Activated CD4-positive, alpha-beta T cell treated with anti-CD3 and anti-CD28 coated beads for 1 hour (primary cell): ENCODE measurements at places on chromosomes 11 and 22.

- DNase-seq = no peak
These were observed 64.5 kb downstream of the C11orf91 start for GRCh38 chr11:33636104-33636503.

- DNase-seq = no peak
These were observed 1.0 kb downstream of the SSTR3 start for GRCh38 chr22:37211075-37211865.

GRCh38 chr11:117945047-117945810, 16.0 kb upstream of the TMPRSS13 start:
- DNase-seq = no peak

DNA sequence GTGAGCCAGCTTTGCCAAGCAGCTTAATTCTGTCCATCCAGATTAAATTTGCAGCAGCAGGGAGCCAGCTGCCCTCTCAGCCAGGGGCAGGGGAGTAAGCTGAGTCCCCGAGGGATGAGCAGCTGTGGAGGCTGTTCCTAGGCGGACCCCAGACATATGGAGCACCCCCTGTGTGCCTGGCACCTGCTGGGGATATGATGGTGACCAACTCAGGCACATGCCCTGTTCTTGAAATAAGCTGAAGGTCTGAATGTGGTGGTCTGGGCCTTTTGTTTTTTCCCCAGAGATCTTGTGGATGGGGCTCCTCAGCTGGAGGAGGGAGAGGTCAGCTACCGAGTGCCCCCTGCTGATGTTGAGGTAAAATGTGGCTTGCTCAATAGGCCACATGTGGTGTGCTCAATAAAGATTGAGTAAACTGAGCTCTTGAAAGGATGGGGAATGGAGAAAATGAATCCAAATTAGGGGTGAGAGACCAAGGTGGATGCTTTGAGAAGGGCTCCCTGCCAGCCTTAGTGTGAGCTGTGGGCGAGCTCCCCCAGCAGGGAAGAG, 103.3 kb upstream of the NNMT start:
- no peak for DNase-seq

GRCh38 chr11:312092-312816, 1.6 kb upstream of the IFITM1 start:
- peak; percentile 46 for DNase-seq

DNA sequence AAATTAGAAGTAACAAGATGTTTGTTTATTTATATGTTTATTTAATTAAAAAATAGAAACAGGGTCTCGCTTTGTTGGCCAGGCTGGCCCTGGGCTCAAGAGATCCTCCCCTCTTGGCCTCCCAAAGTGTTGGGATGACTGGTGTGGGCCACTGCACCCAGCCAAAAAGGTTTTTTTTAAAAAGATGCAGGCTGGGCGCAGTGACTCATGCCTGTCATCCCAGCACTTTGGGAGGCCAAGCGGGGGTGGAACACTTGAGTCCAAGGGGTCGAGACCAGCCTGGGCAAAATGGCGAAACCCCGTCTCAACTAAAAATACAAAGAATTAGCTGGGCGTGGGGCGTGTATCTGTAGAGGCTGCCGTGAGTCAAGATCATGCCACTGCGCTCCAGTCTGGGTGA, 13.4 kb downstream of the DRD4 start:
- DNase-seq = no peak

GRCh38 chr11:70709596-70709995, 311.3 kb downstream of the CTTN start:
- DNase-seq = no peak

DNA sequence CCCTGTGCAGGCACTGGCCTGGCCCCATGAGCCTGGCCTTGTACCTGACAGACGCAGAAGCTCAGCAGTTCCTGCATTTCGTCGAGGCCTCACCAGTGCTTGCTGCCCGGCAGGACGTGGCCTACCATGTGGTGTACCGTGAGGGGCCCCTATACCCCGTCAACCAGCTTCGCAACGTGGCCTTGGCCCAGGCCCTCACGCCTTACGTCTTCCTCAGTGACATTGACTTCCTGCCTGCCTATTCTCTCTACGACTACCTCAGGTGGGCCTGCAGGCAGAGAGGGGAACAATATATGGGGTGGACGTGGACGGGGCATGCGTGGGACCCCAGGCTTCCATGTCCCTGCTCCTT, 4.9 kb downstream of the LARGE2 start:
- no peak for DNase-seq

DNA sequence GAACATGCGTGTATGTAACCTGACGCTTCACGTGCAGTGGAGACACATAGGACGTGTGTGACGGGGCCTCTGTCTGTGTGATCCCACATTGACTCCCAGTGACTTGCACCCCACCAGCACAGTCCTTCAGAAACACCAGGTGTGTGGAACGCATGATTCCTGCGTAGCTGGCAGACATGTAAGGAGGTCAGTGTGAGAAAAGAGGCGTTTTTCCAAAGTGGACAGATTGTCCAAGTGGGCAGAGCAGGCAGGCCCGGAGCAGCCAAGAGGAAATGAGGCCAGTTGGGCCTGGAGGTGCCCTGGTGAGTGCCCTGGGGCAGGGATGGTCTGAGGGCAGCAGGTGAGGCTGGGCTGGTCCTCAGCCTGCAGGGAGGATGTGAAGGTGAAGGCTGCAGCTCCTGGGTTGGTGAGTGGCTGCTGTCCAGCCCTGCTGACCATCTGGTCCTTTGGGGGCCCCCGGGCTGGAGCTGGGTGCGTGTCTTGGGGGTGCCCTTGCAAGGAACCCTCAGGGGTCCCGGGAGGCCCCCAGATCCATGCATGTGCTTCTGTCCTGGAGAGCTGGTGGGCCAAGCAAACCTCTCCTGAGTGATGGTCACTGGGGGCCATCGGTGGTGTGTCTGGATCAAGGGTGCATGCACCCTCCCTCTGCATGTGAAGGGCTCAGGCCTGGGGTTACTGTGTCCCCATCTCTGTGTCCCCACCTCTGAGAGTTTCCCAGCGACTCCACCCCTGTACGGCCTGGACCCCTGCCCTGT, 26.6 kb downstream of the SHANK3 start:
- no peak for DNase-seq

- DNase-seq = no peak
These were observed 4.8 kb downstream of the SPATA19 start for GRCh38 chr11:133840479-133840941.

GRCh38 chr11:134666273-134667174, 254.5 kb upstream of the B3GAT1 start:
- DNase-seq = no peak

- no peak for DNase-seq
These were observed 11.4 kb downstream of the PRR14L start for GRCh38 chr22:31738566-31738965.

DNA sequence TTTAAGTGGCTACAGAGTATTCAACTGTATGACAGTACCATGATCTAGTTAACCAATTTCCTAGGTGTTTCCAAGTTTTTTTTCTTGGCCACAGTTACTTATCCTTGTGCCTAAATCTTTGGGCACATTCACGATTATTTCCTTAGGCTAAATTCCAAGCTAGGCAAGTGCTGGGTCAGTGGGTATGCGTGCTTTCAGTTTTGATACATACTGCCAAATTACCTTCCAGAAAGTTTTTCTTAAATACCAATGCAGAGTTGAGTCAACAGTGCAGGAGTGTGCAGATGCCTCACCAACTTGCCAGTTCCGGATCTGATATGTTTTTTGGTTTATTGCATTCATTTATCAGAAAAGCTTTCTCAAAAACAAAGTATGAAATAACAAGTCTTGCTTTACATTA, 67.9 kb upstream of the OR4B1 start:
- DNase-seq = no peak

DNA sequence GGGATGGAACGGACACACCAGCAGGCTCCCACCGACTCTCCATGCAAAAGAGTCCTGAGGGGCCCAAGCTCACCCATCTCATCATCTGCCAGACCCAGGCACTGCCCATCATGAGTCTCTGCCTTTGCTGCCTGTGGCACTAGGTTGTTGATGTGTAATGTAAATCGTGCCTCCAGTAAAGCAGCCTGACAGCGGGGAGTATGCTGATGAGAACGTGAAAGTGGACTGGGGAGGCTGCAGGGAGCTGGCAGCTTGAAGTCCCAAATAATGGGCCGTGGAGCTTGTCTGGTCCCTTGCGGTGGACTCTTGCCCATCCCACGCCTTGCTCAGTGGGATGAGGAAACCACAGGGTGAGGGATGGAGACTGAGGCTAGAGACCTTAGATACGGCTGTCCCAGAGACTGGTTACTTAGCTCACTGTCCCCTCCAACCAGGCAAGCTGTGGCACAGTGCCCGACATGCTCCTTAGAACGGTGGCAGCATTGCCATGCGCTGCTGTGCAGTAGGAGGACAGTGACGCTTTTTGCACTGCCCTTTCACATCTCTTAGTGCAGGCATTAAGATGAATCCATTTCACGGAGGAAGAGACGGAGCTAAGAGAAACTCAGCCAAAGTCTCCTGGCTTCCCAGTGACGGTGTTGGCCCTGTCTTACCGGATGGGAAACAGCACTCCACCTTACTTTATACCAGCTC, 39.6 kb upstream of the PLET1 start:
- DNase-seq = no peak

- DNase-seq = no peak
These were observed 26.1 kb downstream of the UBE2L3 start for GRCh38 chr22:21593406-21594232.

DNA sequence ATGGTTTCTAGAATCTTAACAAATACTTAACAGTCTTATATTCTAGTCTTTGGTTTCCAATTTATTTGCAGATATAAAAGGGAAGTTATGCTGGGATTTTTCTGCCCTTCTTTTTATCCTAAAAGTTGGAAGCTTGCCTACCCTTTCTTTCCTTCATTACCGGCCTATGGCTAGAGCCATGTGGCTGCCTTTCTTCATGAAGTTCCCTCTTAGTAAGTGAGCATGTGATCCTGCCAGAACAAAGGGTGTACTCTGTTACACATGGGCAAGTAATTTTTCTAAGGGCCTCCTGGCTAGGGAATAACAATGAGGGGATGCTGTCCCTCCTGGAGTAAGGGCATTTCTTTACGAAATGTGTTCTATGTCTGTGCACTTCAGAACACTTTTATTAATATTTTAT, 252.1 kb upstream of the PITPNB start:
- no peak for DNase-seq

DNA sequence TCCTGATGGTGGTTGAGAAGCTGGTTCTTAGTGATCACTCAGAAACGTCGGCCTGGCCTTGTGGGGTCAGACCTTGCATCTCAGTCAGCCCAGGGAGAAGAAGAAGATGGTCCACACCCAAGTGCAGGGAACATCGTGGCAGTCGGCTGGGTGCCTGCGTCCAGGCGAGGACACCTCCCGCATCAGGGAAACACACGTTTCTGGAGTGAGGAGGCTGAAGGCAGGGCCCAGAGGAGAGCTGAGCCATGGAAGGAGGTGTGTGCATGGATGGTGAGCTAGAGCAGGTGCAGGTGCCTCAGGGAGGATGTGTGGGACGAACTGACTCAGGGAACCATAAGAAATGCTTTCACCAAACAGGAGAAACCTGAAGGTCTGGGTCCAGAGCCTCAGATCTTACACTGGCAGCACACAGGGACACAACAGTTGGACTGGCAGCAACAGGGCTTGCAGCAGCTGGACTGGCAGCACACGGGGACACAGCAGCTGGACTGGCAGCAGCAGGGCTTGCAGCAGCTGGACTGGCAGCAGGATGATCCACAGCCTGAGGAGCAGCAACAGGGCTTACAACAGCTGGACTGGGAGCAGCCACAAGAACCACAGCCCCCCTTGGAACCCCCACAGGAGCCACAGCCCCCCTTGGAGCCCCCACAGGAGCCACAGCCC, 632 bp downstream of the KRTAP5-2 start:
- DNase-seq = no peak

- no peak for DNase-seq
These were observed 536.5 kb downstream of the NTM start for GRCh38 chr11:131906963-131907362.

GRCh38 chr11:87347854-87348253, 310.1 kb downstream of the TMEM135 start:
- DNase-seq = no peak

DNA sequence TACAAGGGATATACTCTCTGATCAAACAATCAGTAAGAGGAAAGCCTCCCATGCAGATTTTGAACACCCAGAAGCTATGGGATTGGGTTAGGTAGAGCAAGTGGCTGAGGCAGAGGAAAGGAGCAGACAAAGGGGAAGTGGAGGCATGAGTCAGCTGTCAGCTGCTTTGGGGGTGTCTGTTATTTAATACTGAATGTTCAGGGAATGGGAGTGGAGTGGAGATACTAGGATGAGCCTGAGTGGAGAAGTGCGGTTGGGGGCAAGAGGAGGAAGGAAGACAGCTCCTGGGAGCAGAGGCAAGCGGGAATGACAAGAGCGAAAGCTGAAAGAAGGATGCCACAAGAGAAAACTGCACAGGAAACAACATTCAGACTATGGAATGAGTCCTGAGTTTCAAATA, 22.7 kb upstream of the TMPRSS5 start:
- DNase-seq = no peak

GRCh38 chr11:827146-827896, 398 bp upstream of the CRACR2B start:
- no peak for DNase-seq

GRCh38 chr22:23749841-23750301, 1.0 kb downstream of the ZNF70 start:
- DNase-seq = no peak

DNA sequence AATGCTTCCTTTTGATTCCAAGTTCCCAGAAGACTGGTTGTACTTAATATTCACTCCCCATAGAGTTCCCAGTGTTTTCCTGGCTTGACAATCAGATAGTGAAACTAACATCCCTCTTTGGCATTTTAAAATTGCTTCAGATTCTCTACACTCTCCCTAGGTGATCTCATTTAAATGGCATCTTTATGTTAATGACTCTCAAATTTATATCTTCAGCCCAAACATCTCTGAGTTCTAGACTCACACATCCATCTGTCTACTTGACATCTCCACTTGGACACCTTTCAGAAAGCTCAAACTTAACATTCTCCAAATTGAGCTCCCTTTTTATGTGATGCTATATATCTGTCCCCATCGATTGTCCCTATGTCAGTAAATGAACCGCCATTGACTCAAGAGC, 232.0 kb downstream of the NTM start:
- no peak for DNase-seq

DNA sequence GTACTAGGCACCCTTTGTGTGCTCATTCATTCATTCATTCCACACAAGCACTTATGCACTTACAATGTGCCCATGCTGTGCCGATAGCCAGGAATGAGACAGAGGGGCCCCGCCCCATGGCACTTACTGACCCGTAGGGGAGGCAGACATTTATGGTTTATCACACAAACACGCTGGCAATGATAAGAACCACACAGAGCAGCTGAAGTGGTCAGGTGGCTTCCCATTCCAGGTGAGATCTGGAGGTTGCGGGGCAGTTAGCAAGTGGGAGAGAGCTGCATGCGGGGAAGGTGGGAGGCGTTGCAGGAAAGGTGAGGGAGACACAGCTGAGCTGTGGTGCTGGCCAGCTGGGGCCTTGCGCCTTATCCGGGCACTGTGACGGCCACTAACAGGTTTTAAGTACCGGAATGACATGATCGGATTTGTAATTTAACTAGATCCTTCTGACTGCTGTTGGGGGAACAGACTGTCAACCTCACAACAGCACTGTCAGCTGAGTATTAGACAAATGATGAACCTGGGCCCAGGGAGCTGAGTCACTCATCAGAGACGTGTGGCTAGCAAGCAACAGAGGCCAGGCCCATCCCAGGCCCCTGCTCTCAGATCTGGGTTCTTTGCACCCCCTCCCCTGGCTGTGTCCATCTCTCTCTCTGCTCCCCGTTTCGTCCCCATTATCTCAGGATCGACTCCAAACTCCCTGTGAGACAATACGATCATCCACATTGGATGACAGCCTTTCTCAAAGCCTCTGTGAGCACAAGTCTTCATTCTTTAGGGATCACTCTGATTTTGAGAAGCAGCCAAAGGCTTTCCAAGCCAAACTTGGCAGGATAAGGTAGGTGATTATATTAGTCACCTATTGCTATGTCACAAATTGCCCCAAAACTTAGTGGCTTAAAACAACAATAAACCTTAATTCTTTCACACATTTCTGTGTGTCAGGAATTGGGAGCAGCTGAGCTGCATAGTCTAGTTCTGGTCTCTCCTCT, 28.4 kb downstream of the RASD2 start:
- no peak for DNase-seq
